ENCODE measurements at places on chromosomes 2 and 18. TPM values are rescaled to one million over a fixed set of nuclear protein-coding genes. Genes with fewer than 3 reads are reported as not detected.

Gene ANKRD30B
- not detected for total RNA-seq

Gene STARD6
- not detected for total RNA-seq

Gene SEH1L
- total RNA-seq = 50.7 TPM

Gene DCDC2C
- not detected for total RNA-seq

Gene GATA6
- total RNA-seq = 106 TPM

Gene PCGF1
- 17.0 TPM for total RNA-seq

Gene DUSP11
- total RNA-seq = 25.5 TPM

DNA sequence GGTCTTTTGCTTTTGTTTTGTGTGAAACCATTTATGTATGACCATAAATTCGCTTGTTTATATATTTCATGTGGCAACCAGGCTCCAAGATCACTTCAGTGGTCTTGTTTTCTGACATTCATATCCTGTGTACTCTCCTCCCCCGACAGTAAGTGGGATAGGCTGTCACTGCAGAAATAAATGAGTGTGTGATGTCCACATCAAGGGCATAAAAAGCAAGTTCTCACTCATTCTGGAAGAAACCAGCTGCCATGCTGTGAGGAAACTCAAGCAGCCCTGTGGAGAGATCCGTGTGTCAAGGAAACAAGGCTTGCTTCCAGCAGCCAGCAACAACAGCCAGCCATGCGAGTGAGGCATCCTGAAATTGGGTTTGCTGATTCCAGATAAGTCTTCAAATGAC is 39.2 kb upstream of the GNAL start:
- H3K36me3 ChIP-seq = peaks cover 2% of the 10 kb centered on the region
- H3K4me3 ChIP-seq = no peak overlapping the region
- H3K27me3 ChIP-seq = peaks cover 14% of the 10 kb centered on the region

DNA sequence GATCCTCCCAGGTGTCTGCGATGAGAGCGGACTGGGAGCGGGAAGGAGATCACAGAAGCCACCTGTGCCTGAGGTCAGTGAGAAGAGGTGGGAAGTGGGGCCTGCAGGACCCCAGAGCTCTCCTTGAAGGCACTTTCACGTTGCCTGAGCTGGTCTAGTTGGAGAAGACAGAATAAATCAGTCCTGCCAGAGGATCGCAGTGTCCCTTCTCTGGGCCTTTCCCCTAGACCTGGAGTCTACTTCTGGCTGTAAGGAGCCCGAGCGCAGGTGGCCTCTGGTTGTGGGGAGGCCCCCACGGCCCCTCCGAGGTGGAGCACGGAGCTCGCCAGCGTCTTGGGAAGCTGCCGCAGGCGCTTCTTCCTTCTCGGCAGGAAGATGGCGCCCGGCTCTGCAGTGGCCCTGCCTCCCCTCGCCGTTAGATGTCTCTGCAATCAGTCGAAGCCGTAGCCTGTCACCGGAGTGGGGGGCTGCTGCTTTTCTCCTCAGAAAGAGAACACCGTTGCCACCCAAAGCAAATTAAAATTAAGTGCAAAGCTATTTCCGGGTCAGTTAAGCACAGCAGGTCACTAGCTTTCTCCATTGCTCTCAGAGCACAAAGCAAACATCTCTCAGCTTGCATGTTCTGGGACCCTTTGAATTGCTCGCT is 212.0 kb upstream of the MYT1L start:
- no peak overlapping the region for H3K27ac ChIP-seq
- H3K27me3 ChIP-seq = peaks cover 28% of the 10 kb centered on the region
- peaks cover 3% of the 10 kb centered on the region for H3K4me1 ChIP-seq
- H3K36me3 ChIP-seq = no peaks in the 10 kb centered on the region
- no peak for DNase-seq

DNA sequence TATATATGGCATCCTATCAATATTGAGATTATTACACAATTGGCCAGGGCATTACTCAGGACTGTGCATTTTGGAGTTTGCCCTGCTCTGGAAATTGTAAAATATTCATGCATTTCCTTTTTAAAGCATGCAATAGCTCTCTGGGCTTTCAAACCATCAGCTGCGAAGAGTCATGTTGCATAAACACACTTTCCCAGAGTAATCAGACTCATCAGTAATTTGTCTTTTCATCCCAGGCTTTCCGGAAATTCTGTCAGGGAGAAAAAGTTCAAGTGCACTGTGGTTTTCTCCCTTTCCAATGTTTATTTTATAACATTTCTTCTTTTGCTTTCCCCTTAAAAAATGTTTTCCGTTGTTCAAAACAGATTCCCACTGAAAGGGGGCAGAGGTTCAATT is 38.9 kb upstream of the FHL2 start:
- H3K4me1 ChIP-seq = peaks cover 30% of the 10 kb centered on the region
- no peak overlapping the region for H3K4me3 ChIP-seq
- H3K27me3 ChIP-seq = no peaks in the 10 kb centered on the region
- H3K27ac ChIP-seq = peak overlapping the region; percentile 30

DNA sequence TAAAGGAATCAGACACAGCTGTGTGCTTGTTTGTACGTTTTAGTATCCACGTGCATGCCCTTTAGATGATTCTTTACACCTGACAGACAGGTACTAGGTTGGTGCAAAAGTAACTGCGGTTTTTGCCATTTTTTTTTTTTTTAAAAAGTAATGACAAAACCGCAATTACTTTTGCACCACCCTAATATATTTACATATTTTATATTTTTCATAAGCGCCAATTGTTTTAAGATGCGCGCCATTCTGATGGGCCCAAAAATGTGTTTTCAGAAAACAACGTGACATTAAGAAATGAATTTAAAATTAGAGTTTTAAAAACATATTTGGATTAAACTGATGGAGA is 972 bp upstream of the COBLL1 start:
- no peak for DNase-seq
- peaks cover 11% of the 10 kb centered on the region for H3K27me3 ChIP-seq
- H3K36me3 ChIP-seq = no peaks in the 10 kb centered on the region
- peaks cover 66% of the 10 kb centered on the region for H3K4me1 ChIP-seq

GRCh38 chr2:142044197-142044596 is 86.6 kb downstream of the LRP1B start:
- H3K36me3 ChIP-seq = no peaks in the 10 kb centered on the region
- no peak overlapping the region for H3K4me3 ChIP-seq
- H3K27ac ChIP-seq = no peak overlapping the region

DNA sequence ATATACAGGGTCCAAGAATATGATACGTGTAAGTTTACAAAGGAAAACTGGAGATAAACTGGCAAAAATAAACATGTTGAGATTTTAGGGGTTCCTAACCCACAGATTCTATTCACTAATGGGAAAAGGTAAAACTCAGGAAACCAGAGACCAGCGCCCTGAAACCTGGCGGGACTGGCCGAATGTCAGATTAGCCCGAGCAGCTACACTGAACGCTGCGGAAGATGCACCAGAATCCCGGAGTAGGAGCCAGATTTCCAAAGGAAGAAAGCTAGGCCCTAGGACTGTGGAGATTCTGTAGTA is 679 bp upstream of the WDR75 start:
- H3K36me3 ChIP-seq = no peaks in the 10 kb centered on the region
- peaks cover 20% of the 10 kb centered on the region for H3K4me1 ChIP-seq
- DNase-seq = no peak
- H3K4me3 ChIP-seq = peak overlapping the region; percentile 99

- peaks cover 24% of the 10 kb centered on the region for H3K4me1 ChIP-seq
- peaks cover 9% of the 10 kb centered on the region for H3K36me3 ChIP-seq
- H3K27me3 ChIP-seq = no peaks in the 10 kb centered on the region
- no peak overlapping the region for H3K4me3 ChIP-seq
Measured at GRCh38 chr2:38502107-38502506, 100.6 kb downstream of the HNRNPLL start.

GRCh38 chr18:68714366-68714711 is 569 bp downstream of the TMX3 start:
- no peaks in the 10 kb centered on the region for H3K27me3 ChIP-seq
- H3K4me3 ChIP-seq = peak overlapping the region; percentile 92
- peaks cover 5% of the 10 kb centered on the region for H3K36me3 ChIP-seq
- H3K4me1 ChIP-seq = peaks cover 22% of the 10 kb centered on the region
- DNase-seq = no peak
- H3K27ac ChIP-seq = peak overlapping the region; percentile 88

DNA sequence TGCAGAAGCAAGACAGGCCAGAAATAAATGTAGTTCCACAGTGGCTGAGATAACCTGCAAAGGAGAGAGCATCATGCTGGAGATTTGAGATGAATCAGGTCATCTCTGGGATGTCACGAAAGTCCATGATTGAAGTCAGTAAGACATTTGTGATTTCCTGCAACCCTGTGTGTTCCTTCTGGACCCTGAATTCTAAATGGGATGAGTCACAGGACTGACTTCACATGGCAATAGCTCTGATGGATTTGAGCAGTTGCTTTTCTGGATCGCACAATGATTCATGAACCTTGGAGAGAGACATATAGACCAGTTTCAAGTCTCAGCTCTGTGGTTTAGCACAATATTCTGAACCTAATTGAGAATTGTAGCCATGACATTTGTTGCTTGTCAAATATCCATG is 102.9 kb downstream of the TSN start:
- H3K36me3 ChIP-seq = no peaks in the 10 kb centered on the region
- DNase-seq = no peak
- no peak overlapping the region for H3K4me3 ChIP-seq
- peaks cover 35% of the 10 kb centered on the region for H3K27me3 ChIP-seq

- DNase-seq = no peak
- no peaks in the 10 kb centered on the region for H3K27me3 ChIP-seq
- H3K36me3 ChIP-seq = no peaks in the 10 kb centered on the region
Measured at GRCh38 chr2:161090411-161090810, 69.8 kb upstream of the TANK start.

GRCh38 chr2:110702514-110703380 is 24.9 kb upstream of the BUB1 start:
- no peaks in the 10 kb centered on the region for H3K4me1 ChIP-seq
- H3K27ac ChIP-seq = no peak overlapping the region
- H3K4me3 ChIP-seq = no peak overlapping the region
- H3K36me3 ChIP-seq = no peaks in the 10 kb centered on the region
- DNase-seq = no peak

DNA sequence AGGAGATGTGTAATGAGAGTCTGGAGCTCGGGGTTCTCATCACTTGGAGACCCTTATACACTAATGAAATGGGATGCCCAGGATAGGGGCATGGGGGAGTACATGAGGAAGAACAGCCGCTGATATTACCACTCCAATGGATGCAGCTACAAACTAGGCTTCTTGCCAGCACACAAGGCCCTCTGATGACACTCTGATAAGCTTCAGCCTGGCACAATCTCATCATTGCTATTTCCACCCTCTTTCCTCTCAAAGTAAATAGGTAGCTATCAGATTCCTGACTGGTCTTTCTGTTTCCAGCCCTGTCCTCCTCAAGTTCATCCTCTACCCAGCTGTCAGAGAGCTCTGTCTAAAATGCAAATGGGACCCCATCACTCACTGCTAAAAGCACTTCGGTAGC is 103.0 kb downstream of the GPR39 start:
- no peak overlapping the region for H3K4me3 ChIP-seq
- no peak overlapping the region for H3K27ac ChIP-seq
- H3K27me3 ChIP-seq = peaks cover 16% of the 10 kb centered on the region
- H3K4me1 ChIP-seq = no peaks in the 10 kb centered on the region
- no peaks in the 10 kb centered on the region for H3K36me3 ChIP-seq

DNA sequence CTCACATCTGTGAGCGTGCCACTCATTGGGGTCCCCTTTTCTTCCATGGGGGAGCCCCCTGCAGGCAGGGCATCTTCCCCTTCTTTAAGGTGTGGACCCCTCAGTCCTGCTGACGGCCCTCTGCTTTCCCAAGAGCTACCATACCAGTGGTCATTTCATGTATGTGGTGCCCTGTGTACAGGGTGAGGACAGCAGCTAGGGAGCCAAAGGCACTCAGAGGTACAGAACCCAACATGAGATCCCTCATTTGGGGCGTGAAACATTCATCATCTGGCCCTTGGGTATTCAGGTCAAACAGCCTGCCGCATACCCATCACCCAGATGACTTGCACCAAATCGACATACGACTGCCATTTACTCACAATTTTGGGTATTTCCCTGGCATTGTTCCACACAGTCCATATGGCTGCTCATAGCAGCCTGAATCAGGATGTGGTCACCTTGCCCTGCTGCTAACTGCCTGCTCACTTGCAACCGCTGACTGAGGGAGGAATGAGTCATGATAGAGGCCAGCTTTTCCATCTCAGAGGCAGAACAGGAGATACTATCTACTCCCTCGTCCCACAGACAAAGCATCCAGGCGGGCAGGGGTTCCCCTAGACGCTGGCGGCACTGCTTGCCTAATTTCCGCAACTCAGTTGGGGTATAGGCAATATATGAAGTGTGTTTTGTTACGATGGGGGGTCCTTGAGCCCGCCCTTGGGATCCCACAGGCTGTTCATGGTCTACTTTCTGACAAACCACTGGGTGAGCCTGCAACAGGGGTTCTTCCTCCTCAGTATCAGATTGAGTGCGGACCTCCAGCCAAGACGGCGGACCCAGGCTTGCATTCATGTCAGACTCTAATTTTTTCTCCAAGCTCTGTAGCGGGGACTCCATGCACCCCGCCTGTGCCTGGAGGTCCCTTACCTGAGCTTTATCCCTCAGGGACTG is 228.6 kb downstream of the SATB2 start:
- no peaks in the 10 kb centered on the region for H3K4me1 ChIP-seq
- H3K27ac ChIP-seq = no peak overlapping the region
- no peaks in the 10 kb centered on the region for H3K36me3 ChIP-seq
- H3K4me3 ChIP-seq = no peak overlapping the region

GRCh38 chr2:187869195-187869594 is 315.0 kb upstream of the TFPI start:
- H3K36me3 ChIP-seq = peaks cover 20% of the 10 kb centered on the region
